Transverse colon (tissue), 4 donors: ENCODE measurements at places on chromosomes 4 and X. TPM values are rescaled to one million over a fixed set of nuclear protein-coding genes. Genes with fewer than 3 reads are reported as not detected.
A peak's percentile ranks its signal among the peaks of the same experiment; 100 is the strongest.

Gene PPP2R2C
- 8.8 TPM for total RNA-seq

DNA sequence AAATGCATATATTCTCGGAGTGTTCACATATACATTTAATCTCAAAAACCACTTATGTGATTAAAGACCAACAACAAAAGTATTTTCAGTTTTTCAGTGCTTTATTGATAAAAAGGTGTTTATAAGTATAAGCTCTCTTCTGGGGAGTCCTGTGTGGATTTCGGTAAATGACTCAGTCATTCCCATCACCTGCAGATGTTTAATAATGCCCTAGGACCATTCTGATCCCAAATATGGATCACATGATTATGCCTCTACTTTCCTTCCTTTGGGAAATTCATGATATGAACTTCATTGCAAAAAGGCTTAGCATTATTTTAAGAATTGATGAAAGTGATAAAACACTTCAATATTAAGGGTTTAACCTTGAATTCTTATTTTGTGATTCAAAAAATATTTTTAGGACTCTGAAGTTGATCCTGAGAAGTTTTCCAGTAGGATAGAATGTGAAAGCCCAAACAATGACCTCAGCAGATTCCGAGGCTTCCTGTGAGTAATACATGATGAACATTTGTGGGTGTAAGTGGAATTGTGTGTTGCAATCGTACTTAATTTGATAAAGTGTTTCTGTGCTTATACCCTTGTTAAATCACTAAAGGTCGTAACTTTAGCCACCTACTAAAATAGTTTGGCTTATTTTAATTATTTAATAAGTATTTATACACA is 40.2 kb downstream of the ATP10D start:
- no peaks in the 10 kb centered on the region for H3K27me3 ChIP-seq
- H3K4me3 ChIP-seq, result no peak overlapping the region
- no peaks in the 10 kb centered on the region for H3K36me3 ChIP-seq
- DNase-seq, result no peak

GRCh38 chrX:108590496-108590895 is 145.9 kb downstream of the IRS4 start:
- no peak for DNase-seq
- H3K27ac ChIP-seq, result no peak overlapping the region
- H3K4me3 ChIP-seq, result no peak overlapping the region
- H3K36me3 ChIP-seq, result no peaks in the 10 kb centered on the region
- no peaks in the 10 kb centered on the region for H3K27me3 ChIP-seq

GRCh38 chr4:142917678-142918077 is 71.6 kb upstream of the INPP4B start:
- H3K4me1 ChIP-seq, result no peaks in the 10 kb centered on the region
- H3K27me3 ChIP-seq, result no peaks in the 10 kb centered on the region
- no peak for DNase-seq
- no peak overlapping the region for H3K27ac ChIP-seq
- H3K4me3 ChIP-seq, result no peak overlapping the region

GRCh38 chr4:112144546-112145325 is 518 bp upstream of the FAM241A start:
- H3K4me1 ChIP-seq, result peaks cover 7% of the 10 kb centered on the region
- no peak overlapping the region for H3K4me3 ChIP-seq
- H3K27ac ChIP-seq, result peak overlapping the region; percentile 95
- H3K36me3 ChIP-seq, result no peaks in the 10 kb centered on the region
- no peaks in the 10 kb centered on the region for H3K27me3 ChIP-seq

DNA sequence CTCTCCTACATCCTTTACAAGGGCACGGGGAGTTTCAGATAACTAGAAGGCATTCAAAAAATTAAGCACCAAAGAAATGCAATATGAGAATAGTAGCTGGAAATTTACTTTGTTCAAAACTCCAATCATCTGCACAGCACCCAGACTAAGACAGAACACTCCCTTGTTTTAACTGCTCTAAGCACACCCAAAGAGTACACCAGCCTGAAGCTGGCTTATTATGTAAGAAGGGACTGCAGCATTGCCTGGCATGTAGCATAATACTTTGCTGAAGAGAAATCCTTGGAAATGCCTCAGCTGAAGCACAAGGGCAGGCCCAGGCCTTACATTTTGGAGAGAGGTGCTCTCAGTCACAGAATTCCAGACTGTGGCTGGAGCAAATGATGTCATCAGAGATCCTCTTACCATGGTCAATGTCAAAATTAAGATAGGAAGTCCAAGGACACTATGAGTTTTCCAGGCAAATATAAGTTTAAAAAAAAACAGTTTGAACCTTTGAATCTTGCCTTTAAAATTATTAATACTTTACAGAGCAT is 14.8 kb downstream of the ARHGEF6 start:
- H3K36me3 ChIP-seq, result no peaks in the 10 kb centered on the region
- DNase-seq, result no peak
- H3K27me3 ChIP-seq, result no peaks in the 10 kb centered on the region
- H3K4me1 ChIP-seq, result peaks cover 3% of the 10 kb centered on the region
- H3K4me3 ChIP-seq, result no peak overlapping the region
- peak overlapping the region; percentile 87 for H3K27ac ChIP-seq

Gene MPP1
- 44.1 TPM for total RNA-seq

Gene FAT1
- 321 TPM for total RNA-seq

DNA sequence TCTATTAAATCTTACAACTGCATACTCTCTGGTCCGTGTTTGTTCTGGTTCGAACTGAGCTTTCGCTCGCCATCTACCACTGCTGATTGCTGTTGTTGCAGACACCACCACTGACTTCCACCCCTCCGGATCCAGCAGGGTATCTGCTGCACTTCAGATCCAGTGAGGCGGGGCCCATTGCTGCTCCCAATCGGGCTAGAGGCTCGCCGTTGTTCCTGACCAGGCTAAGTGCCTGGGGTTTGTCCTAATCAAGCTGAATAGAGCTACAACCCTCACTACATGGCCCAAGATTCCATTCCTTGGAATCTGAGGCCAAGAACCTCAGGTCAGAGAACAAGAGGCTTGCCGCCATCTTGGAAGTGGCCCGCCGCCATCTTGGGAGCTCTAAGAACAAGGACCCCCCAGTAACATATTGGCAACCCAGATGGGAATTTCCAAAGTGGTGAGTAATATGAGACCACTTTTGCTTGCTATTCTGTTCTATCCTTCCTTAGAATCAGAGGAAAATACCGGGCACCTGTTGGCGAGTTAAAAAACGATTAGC is 43.3 kb downstream of the ENOPH1 start:
- no peaks in the 10 kb centered on the region for H3K36me3 ChIP-seq
- DNase-seq, result no peak
- no peaks in the 10 kb centered on the region for H3K4me1 ChIP-seq
- H3K27ac ChIP-seq, result no peak overlapping the region

DNA sequence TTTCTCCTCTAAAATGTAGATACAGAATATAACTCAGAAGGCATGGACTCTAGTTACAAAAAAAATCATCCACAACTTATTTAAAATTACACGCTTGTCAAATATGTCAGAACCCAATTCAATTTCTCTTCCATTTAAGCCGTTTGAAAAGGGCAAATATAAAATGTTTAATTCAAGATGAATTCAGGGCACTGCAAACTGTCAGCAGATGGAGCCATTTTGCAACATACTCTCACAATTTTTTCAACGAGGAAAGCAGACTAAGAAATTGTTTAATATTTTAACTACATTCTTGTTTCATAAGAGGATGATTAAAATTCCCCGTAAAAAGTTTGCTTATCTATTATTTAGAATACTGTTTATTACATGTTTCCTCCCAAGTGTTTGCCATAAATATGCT is 321.3 kb upstream of the CPXCR1 start:
- H3K27me3 ChIP-seq, result no peaks in the 10 kb centered on the region
- no peaks in the 10 kb centered on the region for H3K36me3 ChIP-seq
- H3K4me1 ChIP-seq, result no peaks in the 10 kb centered on the region
- H3K4me3 ChIP-seq, result no peak overlapping the region
- H3K27ac ChIP-seq, result no peak overlapping the region
- DNase-seq, result no peak

Gene PTCHD1
- 0.40 TPM for total RNA-seq

GRCh38 chr4:6575503-6576240 is 683 bp downstream of the MAN2B2 start:
- peak overlapping the region; percentile 62 for H3K27ac ChIP-seq
- peak overlapping the region; percentile 86 for H3K4me3 ChIP-seq
- peaks cover 15% of the 10 kb centered on the region for H3K4me1 ChIP-seq
- no peak for DNase-seq

Gene RADX
- 13.8 TPM for total RNA-seq

Gene COL4A6
- total RNA-seq, result 0.75 TPM

Gene NSG1
- 2.2 TPM for total RNA-seq

Gene GSX2
- not detected for total RNA-seq

DNA sequence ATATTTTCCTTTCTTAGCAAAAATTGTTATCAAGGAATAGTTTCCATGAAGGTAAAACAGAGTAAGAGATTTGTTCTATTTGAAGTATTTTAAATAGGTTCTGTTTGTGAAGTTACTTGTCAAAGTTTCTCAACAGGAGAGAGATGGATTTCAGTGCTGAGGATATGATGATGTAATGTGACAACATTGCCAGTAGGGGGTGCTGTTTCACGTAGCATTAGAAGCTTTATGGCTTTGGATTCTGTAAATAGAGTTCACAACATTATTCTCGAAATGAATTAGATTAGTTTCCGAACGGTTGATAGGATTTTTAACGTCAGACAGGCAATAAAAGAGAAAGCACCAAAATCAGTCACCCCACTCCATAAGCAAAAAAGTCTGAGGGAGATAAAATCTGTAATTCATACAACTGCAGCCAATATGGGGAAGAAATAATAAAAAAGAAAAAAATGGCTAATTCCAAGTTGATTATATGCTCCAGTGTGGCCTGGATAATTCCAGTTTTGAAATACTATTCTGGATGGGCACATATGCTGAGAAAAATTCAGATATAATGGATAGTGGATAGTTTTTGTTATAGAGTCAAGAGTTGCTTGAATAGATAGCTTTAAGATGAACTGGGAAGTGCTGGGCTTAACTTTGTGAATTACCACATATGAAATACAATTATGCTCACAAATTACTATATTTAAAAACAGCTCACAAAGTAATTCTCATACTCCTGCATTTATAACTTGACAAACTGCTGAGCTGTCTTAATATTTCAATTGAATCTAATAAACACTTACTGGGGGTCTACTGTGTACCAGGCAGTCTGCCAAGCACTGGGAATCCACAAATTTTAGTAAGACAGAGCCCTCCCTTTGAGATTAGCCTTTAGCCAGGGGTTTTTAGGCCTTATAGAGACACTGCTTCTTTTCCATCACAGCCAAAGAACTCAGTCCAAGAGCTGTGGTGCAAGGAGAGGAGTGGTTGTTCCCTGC is 109.1 kb downstream of the GPAT3 start:
- no peak overlapping the region for H3K4me3 ChIP-seq
- DNase-seq, result no peak
- peaks cover 25% of the 10 kb centered on the region for H3K27me3 ChIP-seq
- H3K27ac ChIP-seq, result no peak overlapping the region

Gene MMRN1
- total RNA-seq, result 3.0 TPM

- no peaks in the 10 kb centered on the region for H3K27me3 ChIP-seq
- H3K4me3 ChIP-seq, result no peak overlapping the region
- H3K36me3 ChIP-seq, result no peaks in the 10 kb centered on the region
- no peak for DNase-seq
These were observed 136.9 kb downstream of the TSPAN5 start for GRCh38 chr4:98521486-98521885.

DNA sequence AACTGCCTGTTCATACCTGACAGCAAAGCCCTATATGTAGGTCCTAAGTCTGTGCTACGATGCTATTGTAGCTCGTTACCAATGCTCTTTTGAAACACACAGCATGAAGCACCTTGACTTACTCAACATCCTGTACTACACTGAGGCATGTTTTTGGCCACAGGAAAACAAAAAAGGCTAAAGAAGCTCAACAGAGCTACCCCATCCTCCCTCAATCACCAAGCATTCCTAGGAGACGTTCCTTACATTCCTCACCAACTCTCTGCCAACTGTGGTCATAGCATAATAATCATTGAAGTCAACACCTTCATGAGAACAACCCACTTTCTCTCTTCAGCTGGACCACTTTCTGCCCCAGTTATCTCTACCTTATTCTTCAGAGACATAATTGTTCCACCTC is 73.7 kb upstream of the SLC25A43 start:
- no peaks in the 10 kb centered on the region for H3K27me3 ChIP-seq
- H3K27ac ChIP-seq, result no peak overlapping the region
- no peak overlapping the region for H3K4me3 ChIP-seq
- H3K4me1 ChIP-seq, result no peaks in the 10 kb centered on the region
- H3K36me3 ChIP-seq, result no peaks in the 10 kb centered on the region

Gene KLHL13
- total RNA-seq, result 0.20 TPM

DNA sequence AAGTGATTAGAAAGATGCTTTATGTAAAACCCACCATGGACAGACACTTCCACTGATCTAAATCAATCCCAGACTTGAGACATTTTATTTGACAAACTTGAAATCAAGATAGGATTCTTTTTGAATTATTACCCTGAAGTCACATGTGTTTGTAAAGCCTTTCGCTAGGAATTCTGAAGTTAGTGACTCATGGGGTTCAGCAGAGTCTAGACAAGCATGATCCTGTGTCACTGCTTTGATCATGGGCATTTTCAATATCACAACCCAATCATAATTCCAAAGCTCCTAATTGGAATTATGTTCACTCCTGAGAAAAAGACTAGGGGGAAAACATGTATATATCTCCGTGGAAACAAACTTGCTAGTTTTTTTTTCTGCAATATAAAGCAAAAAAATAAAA is 67.5 kb upstream of the BMP3 start:
- no peaks in the 10 kb centered on the region for H3K36me3 ChIP-seq
- H3K4me3 ChIP-seq, result no peak overlapping the region
- no peak overlapping the region for H3K27ac ChIP-seq
- no peaks in the 10 kb centered on the region for H3K27me3 ChIP-seq
- no peak for DNase-seq

DNA sequence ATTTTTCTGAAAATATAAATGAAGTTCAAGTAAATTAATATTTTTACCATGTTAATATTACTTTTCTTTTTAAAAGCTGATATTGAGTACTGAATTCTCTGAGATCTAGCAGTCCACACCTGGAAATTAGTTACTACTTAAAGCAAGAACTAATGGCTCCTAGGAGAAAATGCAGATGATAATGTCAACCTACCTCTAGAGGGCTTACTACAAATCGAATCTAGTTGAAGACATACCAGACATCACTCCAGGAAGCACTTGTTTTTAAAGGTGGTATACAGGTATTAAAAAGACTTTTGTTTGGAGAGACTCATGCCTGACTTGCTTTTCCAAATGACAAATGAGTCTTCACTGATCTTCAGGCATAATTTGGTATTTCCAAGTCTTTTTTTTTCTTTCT is 516.4 kb upstream of the BOD1L1 start:
- no peaks in the 10 kb centered on the region for H3K4me1 ChIP-seq
- no peaks in the 10 kb centered on the region for H3K36me3 ChIP-seq
- H3K4me3 ChIP-seq, result no peak overlapping the region
